ENCODE measurements at places on chromosomes 3 and 15.

- DNase-seq: no peak
Observed at GRCh38 chr3:138976047-138976446, 29.0 kb downstream of the FOXL2NB start.

DNA sequence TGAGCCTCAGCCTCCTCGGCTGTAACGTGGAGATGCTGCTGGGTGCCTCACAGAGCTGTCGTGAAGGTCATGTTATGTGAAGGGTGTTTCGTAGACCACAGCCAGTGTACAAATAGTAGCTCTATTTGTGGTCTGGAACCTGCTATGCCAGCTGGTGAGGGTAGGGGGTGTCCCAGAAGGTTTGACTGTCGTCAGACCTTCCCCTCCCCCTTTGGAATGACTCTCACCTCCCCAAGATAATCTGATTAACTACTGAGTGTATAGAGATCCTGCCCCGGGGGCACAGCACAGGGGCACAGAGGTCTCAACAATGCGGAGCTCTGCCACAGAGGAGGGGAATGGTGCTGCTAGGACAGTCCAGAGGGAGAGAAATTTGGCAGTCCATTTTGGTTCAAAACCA, 20.5 kb downstream of the FGD5 start:
- no peak for DNase-seq

- DNase-seq: no peak
Observed at GRCh38 chr3:124582196-124582595, 148.1 kb upstream of the UMPS start.

DNA sequence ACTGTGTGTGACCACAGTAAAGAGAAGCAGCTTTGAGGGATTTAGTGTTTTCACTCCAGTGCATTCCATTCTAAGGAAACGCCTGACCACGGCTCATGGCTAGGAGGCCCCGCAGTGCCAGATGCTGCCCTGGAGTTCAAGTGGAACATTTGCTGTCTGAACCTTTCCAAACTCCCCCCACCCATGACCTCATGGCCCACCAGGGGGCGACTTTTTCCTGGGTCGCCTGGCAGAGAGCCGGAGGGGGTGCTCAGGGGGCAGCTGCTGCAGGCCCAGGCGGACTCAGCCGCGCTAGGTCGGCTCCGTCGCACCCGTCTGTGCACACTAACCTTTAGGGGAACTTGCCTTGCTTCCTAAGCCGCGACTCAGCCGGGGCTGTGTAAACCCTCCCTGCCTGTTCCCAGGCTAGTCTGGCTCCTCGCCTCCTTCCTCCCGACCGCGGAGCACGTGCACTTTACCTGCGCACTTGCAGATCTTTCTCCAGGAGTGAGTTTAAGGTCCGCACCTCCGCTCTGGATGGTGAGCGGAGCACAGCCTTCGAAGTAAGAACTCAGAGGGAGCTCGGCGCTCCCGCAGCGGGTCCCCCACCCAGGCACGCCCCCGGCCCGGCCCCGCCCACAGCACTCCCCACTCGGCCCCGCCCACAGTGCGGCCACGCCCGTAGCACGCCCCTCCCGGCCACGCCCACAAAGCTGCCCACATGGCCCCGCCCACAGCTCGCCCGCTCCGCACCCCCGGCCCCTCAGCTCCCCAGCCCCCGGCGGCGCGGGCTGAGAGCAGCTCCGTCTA, at the start of gene OCA2:
Gene OCA2 (minus strand): TSS at position 550 of the 789 bp plus-strand sequence. CDS start 17,441 bp downstream, outside the sequence.
- peak; percentile 9 for DNase-seq

DNA sequence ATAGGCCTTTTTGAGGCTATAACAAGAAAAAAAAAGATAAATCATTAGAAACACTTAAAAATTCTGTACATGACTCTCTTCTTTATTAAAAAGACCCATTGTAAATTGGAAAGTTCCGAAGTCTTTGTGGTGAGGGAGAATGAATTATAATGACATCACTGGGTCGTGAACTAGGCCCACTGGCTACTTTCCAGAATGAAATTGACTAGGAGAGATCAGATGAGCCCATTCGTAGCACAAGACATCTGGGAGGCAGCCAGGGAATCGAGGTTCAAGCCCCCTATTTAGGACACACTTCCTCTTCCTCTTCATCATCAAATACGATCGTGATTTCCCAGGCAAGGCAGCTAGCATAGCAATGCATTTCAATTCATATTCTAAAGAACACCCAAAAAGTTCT, 889.8 kb upstream of the NR2F2 start:
- no peak for DNase-seq

DNA sequence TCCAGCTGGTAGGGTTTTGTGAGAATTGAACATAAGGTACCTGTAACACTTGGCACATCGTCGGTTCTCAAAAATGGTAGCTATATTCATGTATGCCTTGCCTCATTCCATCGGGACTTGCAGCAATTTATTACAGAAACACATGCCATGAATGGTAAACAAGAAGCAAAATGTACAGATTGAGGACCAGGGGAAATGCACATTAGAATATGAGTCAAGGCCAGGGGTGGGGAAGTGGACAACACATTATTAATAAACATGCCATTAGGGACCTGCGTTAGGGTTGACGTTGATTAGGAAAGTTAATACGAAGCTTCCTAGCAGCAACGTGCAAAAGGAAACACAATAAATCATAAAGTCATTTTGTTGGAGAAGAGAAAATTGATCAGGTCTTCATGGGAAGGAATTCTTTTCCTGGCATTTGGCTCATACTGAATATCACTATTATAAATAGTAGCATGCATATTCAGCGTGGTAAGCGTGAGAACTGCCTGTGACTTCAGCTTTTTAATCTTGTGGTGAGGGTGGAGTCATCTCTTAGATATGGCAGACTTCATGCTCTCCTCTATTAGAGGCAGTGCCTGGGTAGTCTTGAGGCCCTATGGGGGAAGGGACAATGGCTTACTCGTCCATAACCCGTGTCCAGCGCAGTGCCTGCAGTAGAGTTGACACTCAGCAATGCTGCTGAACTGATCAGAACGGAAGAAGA, 184.9 kb downstream of the SV2B start:
- DNase-seq: no peak

Data from BJ (cell line).